ENCODE measurements at places on chromosomes 7 and 10.

GRCh38 chr7:27930910-27931476, 191.0 kb downstream of the TAX1BP1 start:
- peak; percentile 28 for DNase-seq

DNA sequence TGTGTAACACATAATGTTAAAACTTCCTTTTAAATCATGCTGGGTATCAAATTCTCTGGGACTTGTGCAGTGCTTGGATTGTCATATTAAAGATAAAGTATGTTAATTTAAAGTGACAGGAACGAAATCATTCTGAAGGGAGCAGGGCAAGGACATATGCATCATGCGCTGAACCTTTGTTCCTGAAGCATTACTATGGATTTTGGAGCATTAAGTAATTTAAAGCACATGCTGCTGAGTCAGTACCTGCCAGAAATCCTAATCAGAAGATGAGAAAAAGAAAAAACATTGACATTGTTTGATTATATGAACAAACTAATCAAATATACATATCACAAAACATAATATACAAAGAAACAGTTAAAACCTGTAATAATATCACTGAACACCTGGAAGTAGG, 101.4 kb downstream of the MICU1 start:
- no peak for DNase-seq

DNA sequence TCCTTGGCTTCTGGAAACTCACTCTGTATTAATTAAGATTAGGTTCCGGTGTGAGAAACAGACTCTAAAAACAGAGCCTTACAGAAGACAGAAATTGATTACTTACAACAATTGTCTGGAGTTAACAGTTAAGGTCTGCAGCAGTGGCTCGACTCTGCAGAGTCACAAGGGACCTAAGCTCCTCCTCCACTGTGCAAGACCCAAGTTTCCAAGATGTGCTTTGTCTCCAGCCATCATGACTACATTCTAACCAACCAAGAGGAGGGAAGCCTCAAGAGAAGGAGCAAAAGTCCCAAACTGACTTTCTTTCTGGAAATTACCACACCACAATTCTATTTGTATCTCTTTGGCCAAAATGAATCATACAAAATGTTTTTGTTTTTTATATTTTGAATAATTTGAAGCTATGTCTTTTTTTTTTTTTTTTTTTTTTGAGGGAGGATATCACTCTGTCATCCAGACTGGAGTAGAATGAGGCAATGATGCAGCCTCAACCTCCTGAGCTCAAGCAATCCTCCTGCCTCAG, 14.2 kb upstream of the ODAD2 start:
- DNase-seq = peak; percentile 4

DNA sequence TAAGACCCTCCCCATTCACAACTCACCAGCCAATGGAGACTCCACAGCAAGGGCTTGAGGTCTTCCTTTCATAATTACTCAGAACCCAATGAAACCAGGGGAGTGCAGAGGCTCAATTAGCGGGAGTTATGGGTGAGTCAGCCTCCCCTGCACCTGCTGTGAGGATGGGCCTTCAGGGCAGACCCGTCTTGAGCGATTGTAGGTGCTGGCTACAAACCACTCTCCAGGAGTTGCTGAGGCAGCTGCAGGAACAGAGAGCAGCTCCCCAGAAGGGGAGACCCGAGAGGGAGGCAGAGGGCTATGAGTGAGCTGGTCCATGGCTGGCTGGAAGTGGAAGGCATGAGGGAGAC, 58.5 kb upstream of the SORCS3 start:
- peak; percentile 7 for DNase-seq

DNA sequence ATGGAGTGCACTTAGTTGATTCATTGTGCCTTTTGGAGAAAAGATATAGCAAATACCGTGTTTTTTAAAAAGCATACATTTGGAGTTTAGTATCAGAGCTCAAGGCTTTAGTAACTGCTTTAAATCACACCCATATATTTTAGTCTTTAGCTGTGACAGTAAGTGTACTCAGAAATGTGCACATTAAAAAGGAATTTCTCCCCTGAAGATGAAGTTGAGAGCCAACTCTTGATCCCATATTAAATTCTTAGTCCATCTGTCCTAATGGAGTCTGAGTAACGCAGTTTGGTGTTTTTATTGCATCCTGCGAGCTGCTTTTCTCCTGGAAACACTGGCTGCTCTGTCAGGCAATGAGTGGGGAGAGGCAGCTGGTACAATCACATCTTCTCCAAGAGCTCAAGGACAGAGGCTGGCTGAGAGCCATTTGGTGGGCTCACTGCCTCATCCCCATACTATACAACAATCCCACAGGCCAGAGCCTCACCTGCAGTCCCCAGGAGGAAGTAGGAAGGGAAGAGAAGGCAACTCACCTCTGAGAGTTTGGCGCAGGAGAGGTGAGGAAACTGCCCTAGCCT, 473.6 kb upstream of the C7orf33 start:
- DNase-seq = no peak

DNA sequence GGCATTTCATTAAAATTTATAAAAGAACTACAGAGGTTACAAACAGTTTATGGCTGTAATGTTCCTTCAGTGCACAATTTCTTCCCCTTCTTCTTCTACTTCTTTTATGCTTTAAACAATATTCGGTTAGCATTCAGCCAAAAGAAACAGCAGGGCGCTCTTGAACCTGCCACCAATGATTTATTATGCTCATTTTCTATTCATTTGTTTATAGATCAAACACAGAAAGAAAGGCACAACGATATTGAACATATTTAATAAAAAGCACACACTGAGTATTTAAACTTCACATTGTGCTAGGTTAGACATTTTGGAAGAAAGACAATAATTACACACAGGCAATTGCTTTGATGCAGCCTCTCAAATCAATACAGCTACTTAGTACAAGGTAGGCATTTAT, 1025.8 kb upstream of the LRRN3 start:
- DNase-seq = no peak
